ENCODE measurements at places on chromosomes 3 and 15.
A peak's percentile ranks its signal among the peaks of the same experiment; 100 is the strongest.

DNA sequence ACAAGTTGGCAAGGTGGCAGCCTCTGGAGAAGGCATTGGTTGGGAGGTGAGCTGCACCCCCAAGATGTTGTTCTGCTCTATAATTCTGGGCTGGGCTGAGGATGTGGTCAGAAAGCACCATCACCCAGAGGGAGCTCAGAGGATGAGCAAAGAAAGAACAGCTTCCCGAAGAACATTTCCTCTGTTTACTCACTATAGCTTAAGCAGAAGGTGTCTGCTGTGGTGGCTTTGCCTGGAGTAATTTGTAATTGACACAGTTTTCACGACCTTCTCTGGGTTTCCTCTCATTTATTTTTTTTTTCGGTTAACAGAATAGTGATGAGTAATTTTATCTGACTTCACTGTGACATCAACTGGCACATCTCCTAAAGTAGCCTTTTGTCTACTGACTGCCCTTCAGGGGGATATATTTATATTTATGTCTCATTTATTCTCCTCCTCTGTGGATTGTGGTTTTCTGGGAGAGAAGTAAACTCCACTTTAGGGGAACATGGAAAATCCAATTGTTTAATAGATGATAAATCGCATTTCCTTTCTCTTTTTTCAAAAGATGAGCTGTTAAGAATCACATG, 49.5 kb upstream of the ABHD17C start:
- DNase-seq = no peak

GRCh38 chr15:53535886-53536285, 223.6 kb downstream of the WDR72 start:
- DNase-seq = no peak

GRCh38 chr15:47661661-47662180, 55.6 kb upstream of the SEMA6D start:
- no peak for DNase-seq

- no peak for DNase-seq
Observed at GRCh38 chr3:48285132-48285531, 44.2 kb downstream of the ZNF589 start.

DNA sequence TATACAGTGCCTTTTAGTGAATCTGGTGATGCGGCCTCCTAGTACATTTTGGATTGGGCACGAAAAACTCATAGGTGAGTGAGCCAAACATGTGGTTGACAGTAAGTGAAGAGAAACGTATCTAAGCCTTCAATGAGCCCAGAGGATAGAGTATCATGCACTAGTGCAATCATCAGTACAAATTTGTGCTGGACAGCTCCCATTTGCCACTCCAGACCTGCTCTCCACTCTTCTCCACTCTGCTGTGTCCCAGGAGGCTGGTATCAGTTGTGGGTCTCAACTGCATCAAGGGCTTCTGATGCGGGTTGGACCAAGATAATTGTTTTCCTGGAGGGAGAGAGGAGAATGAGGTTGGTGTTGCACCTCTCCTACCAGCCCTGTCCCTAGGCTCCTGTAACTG, 9.1 kb upstream of the RASGRF1 start:
- DNase-seq = no peak

GRCh38 chr3:59017617-59017984, 32.2 kb downstream of the CFAP20DC start:
- DNase-seq = no peak

DNA sequence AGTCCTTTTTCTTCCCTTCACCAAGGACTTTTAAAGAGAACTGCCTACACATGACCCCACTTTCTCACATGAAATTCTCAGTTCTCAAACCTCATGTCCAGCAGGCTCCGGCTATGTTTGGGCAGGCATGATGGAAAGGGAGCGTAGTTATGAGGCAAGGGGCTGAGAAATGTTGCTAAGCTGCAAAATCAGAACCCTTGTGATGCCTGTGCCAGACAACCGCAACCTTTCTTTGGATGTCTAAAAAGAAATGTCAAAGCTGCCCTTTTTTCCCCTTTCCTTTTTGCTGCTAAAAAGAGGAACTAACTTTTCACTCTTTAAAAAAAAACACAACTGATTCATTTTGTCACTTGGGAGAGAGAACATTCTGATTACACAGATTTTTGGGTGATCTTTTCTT, 19.2 kb downstream of the GNB4 start:
- peak; percentile 38 for DNase-seq

DNA sequence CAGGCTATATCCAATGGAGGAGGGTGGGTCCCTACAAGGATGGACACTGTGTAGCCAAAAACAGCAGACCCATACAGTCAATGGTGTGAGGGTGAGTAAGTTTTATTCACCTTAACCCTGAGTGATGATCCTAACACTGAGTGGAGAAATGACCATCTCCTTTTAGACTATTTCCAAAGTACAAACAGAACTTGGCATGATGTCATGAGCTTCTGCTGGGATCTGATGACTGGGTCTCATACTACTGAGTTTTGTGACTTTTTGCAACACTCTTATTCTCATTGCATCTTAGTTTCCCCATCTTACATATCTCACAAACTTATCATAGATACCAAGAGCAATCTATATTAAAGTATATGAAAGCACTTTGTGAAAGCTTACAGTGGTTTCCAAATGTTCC, 330.3 kb upstream of the CFAP20DC start:
- no peak for DNase-seq

All from GM06990 (cell line).